ENCODE measurements at places on chromosomes 3 and 15. TPM values are rescaled to one million over a fixed set of nuclear protein-coding genes. Genes with fewer than 3 reads are reported as not detected.

GRCh38 chr3:8210882-8211341, 290.7 kb upstream of the LMCD1 start:
- H3K36me3 ChIP-seq: no peaks in the 10 kb centered on the region
- no peak overlapping the region for H3K27ac ChIP-seq
- no peak overlapping the region for H3K4me3 ChIP-seq
- H3K4me1 ChIP-seq: no peaks in the 10 kb centered on the region
- peaks cover 14% of the 10 kb centered on the region for H3K27me3 ChIP-seq
- DNase-seq: no peak

DNA sequence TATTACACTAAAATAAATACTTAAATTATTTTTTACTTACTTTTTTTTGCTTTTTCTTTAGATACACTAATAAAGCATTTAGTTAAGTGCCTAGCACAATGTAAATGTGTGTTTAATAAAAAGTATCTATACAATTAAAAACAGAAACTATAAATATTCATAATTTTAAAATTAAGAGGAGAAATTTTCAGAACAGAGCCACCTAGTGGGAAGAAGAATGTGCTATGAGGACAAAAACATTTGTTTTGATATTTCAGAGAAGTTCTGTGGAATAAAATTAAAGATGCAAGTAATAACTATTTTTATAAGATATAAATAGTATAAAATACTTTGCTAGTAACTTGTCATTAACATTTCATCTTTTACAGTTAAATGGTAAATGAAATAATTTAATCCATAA, 33.6 kb upstream of the PLSCR5 start:
- H3K27me3 ChIP-seq: peaks cover 7% of the 10 kb centered on the region
- H3K4me1 ChIP-seq: no peaks in the 10 kb centered on the region
- no peak overlapping the region for H3K27ac ChIP-seq
- no peak overlapping the region for H3K4me3 ChIP-seq
- no peak for DNase-seq

DNA sequence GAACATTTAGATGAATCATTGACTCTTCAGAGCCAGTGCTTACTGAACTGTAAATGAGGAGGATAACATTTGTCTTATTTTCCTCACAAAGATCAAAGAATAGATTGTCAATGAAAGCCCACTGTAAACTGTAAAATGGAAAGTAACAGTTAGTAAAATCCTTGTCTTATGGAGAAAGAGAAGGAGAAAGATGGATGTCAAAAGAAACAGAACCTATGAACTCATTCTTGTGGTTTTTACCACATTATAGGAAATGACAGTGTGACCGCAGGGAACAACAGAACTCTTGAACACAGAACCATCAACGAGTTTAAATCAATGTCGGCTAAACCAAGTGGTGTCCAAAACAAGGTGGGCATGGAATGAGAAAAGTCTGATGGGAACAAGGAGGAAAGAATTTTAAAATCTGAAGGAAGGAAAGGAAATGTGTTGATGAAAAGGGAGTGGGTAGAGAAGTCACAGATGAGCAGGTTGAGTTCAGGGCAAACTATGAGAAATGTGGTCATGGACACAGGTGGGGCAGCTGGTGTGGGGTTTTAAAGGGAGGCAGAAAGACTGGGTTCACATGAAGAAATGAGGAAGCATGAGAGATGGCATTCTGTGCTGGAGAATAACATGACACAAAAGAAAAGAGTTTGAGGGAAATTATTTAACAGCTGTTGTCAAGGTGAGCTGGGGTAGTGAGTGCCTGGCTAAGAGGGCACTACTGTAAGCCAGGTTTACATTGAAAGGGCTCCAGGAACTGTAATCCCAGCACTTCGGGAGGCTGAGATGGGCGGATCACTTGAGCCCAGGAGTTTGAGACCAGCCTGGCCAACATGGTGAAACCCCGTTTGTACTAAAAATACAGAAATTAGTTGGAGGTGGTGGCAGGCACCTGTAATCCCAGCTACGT, 42.4 kb upstream of the ETV5 start:
- peaks cover 2% of the 10 kb centered on the region for H3K36me3 ChIP-seq
- H3K27me3 ChIP-seq: peaks cover 57% of the 10 kb centered on the region
- H3K27ac ChIP-seq: peak overlapping the region; percentile 27
- peak overlapping the region; percentile 16 for H3K4me3 ChIP-seq
- DNase-seq: no peak

DNA sequence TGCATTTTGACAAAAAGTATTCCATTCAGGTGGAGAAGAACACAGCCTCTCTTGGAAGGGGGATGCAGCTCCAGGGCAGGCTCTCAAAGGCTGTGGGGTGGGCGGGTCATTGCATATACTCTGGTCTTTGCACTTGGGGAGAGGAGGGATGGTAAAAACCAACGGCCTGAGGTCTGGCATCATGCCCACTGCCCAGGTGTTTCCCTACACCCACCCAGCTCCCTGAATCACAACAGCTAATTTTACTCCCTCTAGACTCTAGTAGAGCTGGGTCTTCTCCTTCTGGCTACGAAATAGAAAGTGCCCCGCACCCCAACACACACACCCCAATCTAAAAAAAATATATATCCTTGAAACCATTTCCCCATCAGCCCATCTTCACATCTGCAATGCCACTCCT, 1.0 kb downstream of the MYLK start:
- H3K4me1 ChIP-seq: peaks cover 9% of the 10 kb centered on the region
- peak overlapping the region; percentile 73 for H3K4me3 ChIP-seq
- H3K36me3 ChIP-seq: no peaks in the 10 kb centered on the region
- no peak for DNase-seq

The MESP2 gene
- total RNA-seq: not detected

The PARP9 gene
- total RNA-seq: 28.8 TPM

The RTP3 gene
- not detected for total RNA-seq

The MAGI1 gene
- total RNA-seq: 0.67 TPM

Data from activated T-cell treated with anti-CD3 and anti-CD28 coated beads, Interleukin-2, amount 50 U/mL, for 72 hours (primary cell).